ENCODE measurements at places on chromosomes 3 and 15.

- no peak for DNase-seq
Measured at GRCh38 chr3:59256230-59256629, 206.4 kb upstream of the CFAP20DC start.

- no peak for DNase-seq
Measured at GRCh38 chr3:149588909-149589308, 68.9 kb downstream of the WWTR1 start.

GRCh38 chr3:76586471-76586870 is 453.4 kb upstream of the ROBO2 start:
- no peak for DNase-seq

GRCh38 chr3:12893247-12893646 is 51.9 kb upstream of the RPL32 start:
- no peak for DNase-seq

- no peak for DNase-seq
Measured at GRCh38 chr3:134464064-134464688, 21.6 kb downstream of the ANAPC13 start.

Measured in caudate nucleus (tissue), 63 donors.